ENCODE measurements at places on chromosomes 3 and 15.

- no peak for DNase-seq
Measured at GRCh38 chr3:188792793-188793192, 379.0 kb upstream of the TPRG1 start.

- no peak for DNase-seq
Measured at GRCh38 chr3:27557411-27557810, 73.2 kb upstream of the SLC4A7 start.

- no peak for DNase-seq
Measured at GRCh38 chr15:78067328-78068228, 9.9 kb downstream of the TBC1D2B start.

DNA sequence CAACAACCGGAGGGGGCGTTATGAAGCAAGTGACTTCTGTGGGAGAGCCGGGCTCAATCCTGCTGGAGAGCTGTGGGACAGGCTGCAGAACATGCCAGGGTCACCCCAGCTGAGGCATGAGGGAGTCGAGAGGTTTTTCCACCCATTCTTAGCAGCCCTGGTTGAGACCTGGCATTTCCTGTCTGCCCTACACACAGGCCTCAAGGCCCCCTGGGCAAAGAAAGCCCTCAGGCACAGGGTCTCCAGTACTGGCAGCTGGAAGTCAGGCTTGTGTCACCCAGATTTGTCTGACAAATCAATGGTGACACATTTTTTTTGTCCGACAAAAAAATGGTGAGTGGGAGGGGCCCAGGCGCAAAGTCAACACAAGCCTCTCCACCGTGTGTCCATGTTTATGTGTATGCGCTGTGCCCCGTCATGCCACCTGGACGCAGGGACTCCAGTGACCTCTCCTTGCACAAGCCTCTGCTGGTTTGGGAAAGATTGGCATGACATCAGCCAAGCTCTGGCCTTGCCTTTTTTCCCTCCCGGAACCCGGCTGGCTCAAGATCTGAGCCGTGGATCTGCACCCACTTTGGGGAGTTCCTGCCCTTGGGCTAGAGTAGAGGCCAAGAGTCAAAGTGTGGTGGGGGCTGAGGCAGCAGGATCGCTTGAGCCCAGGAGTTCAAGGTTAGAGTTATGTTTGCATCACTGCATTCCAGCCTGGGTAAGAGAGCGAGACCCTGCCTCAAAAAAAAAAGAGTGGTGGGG is 20.8 kb upstream of the ALAS1 start:
- no peak for DNase-seq

DNA sequence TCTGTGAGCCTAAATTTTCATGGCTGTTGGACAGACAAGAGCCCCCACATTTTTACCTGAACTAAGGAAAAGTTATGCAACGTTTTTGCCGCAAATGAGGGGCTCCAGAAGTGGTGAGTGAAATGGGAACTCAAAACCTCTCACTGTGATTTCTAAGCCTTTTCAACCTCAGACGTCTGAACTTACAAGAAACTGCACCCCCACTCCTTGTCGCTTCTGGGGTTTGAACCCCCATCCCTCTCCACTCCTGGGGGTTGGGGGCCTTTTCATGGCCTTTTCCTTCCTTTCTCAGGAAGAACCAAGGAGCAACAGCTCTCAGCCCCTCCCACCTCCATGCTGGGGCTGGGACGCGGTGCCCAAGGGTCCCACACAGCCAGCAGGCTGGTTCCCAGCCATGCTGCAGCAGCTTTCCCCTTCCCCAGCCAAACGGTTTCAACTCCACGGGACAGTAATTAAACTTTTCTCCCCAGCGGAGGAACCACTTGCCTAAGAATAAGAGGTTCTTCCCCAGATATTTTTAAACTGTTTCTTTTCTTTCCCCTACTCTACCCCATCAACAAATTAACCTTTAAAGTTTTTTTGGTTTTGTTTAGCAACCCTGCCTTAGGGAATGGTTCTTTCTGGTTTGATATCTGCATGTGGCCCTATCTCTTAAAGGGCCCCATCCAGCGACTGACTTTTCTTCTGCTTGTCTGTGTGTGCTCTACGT is 387.6 kb upstream of the CBLB start:
- DNase-seq: no peak

DNA sequence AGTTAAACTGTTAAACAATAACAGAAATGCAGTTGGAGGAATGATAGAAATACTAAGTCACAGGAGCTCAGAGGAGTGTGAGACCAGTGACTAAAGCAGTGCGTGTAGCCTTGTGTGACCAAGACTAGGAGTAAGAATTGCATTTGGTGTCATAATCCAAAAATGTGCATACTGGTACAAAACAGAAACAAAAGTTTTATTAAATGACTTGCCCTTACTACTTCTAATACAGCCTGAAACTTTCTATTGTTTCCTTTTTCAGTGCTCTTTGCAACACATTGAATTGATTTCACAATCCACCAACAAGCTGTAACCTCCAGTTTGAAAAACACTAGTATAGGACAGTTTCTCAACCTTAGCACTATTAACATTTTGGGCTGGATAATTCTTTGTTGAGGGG is 17.1 kb downstream of the SNX1 start:
- no peak for DNase-seq

GRCh38 chr15:89936051-89936785 is 23.5 kb upstream of the ARPIN start:
- no peak for DNase-seq

DNA sequence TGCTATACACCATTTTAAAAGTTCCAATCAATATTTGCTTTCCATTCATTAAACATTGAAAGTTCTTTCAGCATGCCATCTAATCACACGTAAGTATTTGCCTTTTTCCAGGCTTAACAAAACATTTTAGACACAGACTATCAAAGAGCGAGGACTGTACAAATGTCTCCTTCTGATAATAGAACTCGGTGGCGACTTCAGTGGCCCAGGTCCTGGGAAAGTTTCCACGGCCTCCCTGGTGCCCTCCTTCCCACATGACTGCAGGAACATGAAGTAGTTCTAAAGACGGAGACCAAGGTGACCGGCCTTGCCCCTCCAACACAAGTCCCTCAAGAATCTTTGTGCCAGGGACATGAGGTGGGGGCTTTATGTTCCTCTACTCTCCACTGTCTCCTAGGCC is 174.6 kb upstream of the KBTBD8 start:
- DNase-seq: no peak

DNA sequence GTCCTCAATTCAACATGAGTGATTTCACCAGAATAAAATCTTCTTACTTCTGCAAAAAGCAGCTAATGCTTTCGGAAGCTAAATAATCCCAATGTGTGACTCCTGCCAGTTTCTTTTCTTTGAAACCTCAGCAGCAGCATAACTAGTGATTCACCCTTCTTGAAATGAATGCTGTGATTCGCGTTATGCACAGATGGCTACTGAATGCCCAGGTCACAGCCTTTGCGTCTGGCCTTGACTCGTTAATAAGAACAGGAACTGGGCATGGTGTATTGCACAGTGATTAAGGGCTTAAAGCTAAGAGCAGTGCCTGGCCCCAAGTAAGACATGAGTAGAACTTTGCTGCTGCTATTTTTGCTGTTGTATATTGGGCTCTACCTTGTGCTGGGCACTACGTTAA is 19.0 kb downstream of the CGNL1 start:
- no peak for DNase-seq

GRCh38 chr3:68972358-68972979 is 40.1 kb upstream of the TAFA4 start:
- peak; percentile 25 for DNase-seq

- no peak for DNase-seq
Measured at GRCh38 chr15:58852347-58852746, 81.1 kb downstream of the SLTM start.

DNA sequence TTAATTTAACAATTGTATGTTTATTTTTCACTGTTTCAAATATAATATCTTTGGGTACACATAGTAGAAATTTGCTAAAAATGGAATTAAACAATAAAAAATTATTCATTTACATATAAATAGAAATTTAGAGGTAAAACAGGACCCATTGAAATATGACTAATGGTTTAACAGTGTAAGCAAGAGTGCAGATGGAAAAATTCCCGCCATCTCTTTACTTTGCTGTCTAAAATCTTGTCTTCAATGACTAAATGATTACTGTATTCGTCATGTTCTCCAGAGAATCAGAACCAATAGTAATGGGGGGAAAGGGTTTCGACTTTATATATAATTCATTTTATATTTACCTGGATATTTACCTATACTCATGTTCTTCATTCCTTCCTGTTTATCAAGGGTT is 163.1 kb downstream of the IL1RAP start:
- no peak for DNase-seq

DNA sequence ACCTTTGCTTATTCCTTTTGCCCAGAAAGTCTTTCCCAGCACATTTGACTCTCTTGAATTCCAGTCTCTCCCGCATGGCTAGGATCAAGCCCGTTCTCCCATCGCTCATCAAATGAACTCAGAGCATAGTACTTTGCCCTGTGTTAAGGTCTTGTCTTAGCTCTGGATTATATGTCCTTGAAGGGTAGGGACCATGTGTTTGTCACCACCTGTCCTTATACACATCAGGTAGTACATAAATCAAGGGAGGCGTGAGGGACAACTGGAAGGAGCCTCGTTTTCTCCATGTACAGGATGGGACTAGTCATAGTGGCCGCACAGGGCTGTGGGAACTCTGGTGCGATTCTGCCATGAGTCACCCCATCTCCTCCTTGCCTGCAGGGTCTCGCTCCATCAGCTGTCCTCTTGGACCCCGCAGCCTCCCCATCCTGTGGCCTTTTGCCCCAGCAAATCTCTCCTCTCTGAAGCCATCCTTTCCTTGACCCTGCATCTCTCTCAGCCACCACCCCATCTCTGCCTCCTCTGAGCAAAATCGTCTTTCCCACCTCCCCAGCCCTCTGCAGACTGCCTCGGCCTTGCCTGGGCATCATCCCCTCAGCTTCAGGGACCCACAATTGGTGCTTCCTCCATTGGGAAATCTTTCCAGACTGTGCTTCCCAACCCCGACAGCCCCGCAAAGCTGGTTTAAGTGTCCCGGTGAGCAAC is 33.4 kb upstream of the RAB6B start:
- no peak for DNase-seq

- DNase-seq: no peak
Measured at GRCh38 chr3:24254649-24255048, 240.0 kb downstream of the THRB start.

DNA sequence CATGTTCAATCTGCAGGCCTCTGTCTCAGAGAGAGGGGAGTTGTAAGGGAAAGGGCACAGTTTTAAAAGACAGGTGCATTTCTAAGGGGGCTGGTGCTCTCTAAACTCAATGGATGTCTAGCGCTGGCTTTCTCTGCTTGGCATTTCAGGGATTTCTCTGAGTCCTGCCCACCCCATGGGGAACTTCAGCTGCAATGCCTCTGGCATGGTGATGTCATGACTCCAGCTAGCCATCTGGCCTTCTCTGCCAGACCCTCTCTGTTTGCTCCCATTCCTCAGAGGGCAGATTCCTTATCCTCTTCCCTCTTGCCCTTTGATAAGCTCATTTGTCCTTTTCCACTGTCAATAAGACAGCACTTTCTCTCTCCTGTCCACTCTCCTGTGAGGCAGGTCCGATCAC is 40.8 kb downstream of the RPLP1 start:
- no peak for DNase-seq

DNA sequence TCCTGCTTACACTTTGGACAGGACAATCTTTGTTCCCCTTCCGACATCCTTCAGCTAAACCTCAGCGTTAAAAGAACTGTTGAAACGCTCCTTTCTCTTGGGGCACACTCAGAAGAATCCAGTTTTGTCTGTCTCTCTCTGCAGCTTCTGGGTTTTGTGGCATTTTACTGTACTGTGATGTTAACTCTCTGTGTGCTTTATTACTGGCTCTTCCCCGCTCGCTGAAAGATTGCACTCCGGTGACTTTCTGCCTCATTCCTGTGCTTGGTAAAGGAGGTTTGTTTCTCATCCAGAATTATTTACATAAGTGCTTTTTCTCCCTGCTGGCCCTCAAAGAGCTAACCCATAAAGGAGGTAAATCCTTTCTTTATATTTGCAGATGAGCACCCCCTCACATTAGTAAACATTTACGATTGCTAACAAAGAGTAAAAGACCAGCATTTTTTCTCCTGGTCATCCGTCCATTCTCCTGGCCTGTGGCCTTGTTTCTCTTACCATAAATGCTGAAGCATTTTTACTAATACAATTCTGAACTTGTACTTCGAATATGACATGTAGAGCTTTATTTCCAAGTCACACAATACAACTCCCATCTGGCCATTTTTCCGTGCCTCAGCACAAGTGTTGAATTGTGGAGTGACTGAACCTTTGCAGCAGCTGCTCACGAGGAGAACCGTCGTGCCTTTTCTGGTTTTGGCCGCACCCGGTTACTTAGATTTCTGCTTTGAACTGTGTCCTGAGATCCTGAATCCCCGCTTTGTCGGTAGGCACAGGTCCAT is 69.3 kb upstream of the RPL35A start:
- DNase-seq: no peak

GRCh38 chr3:112519424-112520001 is 20.2 kb upstream of the BTLA start:
- DNase-seq: peak; percentile 24

- DNase-seq: no peak
Measured at GRCh38 chr3:46100812-46101211, 73.5 kb upstream of the XCR1 start.

- no peak for DNase-seq
Measured at GRCh38 chr15:41895957-41896356, 2.1 kb upstream of the SPTBN5 start.

DNA sequence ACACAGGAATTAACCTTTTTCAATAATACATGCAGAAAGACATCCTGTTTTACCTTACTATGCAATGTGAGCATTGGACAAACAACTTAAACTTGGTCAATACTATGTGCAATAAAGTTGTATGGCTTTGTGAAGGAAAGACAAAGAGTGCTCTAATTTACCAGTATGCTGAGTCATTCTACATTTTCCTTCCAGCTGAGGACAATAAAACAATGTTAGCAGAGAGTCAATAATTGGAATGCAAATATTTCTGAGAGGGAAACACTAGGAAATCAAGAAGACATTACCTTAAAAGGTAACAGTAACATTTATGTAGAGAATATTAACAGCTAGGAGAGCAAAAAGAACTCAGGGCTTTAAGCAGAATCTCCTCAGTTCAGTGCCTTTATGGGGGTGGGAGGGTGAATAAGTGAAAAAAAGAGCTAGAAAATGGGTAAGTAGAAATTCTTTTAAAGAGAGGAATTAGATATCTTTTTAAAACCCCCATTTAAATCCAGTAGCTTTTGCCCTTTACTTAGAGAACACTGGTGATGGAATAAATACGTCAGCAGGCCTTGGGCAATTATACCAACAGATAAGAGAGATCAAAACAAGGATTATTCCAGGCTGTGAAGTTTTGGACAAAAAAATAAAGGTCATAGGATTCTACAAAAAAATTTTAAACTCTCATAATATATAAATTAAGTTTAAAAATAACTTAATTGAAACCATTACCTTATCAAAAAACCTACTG is 11.6 kb upstream of the HGD start:
- no peak for DNase-seq

GRCh38 chr3:171251835-171252234 is 208.4 kb downstream of the TNIK start:
- no peak for DNase-seq

DNA sequence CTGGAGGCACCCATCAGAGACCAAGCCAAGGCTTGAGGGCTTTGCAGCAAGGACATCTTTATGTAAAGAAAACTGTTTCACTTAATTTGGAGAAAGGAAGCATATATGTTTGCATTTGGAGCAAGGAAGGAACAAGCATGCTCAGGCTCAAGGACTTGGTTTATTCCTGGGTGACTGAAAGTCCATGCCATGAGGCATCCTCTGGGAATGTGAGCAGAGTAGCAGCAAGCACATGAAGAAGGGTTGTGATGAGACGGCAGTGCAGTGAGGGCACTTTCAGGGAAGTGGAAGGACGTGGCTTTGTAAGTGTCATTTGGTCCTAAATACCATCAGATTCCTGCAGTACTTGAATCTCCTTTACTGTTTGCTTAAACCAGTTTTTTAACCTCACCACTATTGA is 26.8 kb downstream of the POLG start:
- no peak for DNase-seq

GRCh38 chr3:134134698-134135415 is 105.1 kb upstream of the SLCO2A1 start:
- DNase-seq: no peak

All from hematopoietic multipotent progenitor cell treated with erythropoietin and hydrocortisone succinate and interleukin-3 and kit ligand, for 15 days (in vitro differentiated cells).